ENCODE measurements at places on chromosomes 6 and 20.

GRCh38 chr20:56929606-56930005 is 300.5 kb downstream of the TFAP2C start:
- DNase-seq, result no peak

DNA sequence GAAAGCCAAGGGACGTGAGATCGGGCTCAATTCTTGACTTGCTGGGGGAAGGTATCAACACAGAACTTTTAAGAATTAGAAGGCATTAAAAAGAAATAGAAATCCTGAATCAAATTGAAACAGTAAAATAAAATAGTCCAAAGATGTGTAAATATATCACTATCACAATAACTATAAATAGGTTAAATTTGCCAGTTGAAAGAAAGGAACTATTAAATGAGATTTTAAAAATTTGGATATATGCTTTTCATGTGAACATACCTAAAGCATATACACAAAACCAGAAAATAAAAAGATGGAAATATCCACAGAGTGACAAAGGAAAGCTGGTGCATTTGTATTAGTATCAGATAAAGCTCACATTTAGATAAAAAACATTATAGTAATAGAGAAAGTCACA is 152.4 kb upstream of the ESR1 start:
- DNase-seq, result no peak

GRCh38 chr6:34514593-34515472 is 41.3 kb downstream of the SPDEF start:
- DNase-seq, result peak; percentile 79

DNA sequence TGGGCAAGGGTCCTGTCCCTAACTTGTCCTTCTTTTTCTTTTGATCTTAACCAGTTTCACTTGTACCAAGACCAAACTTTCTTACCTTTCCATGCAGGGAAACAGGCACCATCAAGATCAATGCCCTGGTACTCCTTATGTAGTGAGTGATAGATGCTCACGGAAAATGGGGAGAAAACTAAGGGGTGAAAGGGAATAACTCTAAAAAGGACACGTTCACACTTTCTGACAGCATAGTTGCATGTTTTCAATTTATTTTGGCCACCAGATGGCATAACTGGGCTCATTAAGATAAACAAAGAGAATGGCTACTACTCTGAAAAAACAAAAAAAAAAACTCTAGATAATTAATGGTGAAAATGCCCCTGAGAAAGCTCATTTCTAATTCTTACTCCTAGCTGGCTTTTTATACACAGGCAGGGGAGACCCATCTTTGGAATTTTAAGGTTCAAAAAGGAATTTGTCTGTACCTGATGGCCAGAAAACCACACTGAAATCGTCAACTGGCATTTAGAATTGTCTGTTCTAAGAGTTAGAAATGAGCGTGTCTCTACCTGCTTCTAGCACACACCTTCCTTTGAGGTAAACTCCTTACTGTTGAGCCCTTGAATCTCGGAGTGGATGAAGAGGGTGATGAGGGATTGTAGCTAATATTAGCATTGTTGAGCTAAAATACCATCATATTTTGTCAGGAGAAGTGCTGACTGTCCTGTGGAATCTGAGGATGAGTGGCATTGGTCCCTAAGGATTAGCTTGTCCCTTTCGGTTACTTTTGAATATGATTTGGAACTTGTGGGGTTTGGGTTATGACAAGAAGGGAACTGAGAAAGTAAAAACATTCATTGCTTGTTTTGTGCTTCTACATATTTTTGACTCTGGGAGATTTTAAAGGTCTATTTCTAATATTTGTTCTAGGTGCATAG is 62.2 kb upstream of the DDR1 start:
- DNase-seq, result no peak
